ENCODE measurements at places on chromosomes 13 and 19.

DNA sequence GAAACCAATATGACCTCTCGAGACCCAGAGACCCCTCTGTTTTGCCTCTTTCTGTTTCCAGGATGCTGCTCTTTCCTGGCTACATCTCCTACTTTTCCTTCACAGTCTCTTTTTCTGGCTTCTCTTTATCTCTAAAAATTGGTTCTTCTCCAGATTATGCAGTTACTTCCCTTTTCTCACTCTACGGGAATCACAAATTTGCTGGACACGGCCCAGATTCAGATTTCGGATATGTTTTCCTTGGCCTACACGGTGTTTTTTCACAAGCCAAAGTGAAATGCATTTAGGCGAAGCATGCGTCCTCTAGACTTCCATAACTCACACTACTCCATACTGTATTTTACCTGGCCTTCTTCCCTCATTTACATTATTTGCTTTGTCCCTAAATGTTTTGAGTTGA, 214.7 kb upstream of the MIR17HG start:
- no peak for DNase-seq

- DNase-seq, result no peak
These were observed 12.6 kb downstream of the CD37 start for GRCh38 chr19:49347835-49348234.

DNA sequence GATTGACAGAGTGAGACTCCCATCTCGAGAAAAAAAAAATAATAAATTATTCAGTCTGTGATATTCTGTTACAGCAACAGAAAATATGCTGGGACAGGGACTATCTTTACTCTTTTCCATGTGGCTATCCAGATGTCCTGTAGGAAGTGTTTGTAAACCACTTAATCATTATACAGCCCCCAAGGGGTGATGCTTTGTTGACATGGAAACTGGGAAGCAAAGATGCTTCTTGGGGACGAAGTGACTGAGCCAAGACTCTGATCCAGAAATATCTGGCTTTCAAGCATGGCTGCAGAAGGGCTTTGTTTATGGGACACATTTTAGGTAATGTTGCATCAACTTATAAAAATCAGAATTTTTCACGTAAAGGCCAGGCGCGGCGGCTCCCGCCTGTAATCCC, 5.4 kb downstream of the ZNF8 start:
- DNase-seq, result no peak

- DNase-seq, result no peak
These were observed 25.1 kb upstream of the SLITRK1 start for GRCh38 chr13:83907196-83907989.

- DNase-seq, result no peak
These were observed 306.6 kb downstream of the ATP8A2 start for GRCh38 chr13:25678398-25678797.
